ENCODE measurements at places on chromosomes 13 and 19.

DNA sequence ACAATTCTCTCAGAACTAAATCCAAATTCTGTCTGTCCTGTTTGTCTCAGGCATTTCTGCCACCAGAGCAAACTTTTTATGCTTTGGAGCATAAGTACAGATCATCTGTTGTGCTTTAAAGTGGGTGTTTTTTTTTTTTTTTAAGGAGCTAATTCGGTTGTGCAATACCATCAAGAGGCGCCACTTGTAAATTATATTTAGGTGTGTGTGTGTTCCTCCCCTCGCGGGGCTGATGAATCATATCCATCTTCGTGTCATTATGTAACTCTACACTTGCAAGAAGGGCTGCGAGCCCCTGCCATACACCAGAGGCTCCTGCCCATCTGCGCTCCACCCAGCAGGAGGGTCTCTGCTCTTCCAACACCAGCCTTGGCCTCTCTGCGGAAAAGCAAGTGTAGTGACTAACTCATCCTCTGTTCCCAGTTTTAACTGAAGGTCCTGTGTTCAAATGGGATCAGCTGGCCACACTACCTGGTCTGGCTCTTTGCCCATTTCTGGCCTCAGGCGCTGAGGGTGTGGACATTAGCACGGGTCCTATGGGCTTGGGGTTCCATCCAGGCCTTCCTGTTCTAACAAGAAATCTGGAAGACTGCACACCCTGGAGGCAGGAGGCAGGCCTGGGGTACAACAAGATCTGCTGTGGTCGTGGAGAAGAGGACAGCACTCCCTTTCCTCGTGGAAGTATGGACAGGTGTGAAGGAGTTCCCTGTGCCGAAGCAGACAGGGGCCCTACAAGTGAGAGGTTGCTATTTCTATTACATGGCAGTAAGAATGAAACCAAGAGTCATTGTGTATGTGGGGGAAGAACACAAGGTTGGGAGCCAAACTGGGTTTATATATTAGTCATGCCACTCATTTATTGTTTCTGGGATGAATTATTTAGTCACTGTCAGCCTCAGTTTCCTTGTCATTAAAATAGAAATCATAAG is 96.1 kb upstream of the MBNL2 start:
- peak; percentile 85 for DNase-seq

DNA sequence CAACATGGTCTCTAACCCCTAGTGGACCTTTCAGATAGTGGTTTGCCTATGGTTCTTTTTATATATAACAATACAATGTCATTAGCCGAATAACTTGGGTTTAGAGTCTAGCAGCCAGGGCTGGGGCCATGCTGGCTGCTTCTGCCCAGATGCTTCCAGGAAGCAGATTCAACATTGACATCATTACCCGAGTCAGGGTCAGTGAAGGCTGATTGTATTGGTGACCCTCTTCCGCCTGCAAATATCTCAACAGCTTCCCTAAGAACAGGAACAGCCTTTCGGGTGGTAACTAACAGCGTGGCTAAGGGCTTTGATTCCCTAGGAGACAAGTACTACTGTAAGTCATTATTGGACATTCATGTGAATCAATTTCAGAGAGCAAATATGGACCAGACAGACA is 476.4 kb downstream of the UQCRFS1 start:
- DNase-seq: no peak

GRCh38 chr13:48201044-48201443 is 32.0 kb upstream of the ITM2B start:
- no peak for DNase-seq

DNA sequence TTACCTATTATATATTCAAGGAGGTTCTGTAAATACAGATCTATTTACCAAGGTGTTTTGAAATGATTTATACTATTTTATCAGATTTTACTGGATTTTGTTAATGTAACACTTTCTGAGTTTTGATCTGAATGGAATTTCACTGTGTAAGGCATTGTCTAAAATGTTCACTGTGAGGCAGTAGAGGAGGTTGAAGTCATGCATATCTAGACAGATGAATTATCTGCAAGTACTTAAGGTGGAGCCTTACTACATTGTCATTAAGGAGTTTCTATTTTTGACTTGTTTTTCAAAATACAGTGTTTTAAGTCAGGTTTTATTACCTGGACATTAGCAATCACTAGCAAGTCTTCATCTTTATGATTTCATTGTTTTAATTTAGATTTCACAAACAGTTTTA is 62.1 kb downstream of the TM9SF2 start:
- no peak for DNase-seq

DNA sequence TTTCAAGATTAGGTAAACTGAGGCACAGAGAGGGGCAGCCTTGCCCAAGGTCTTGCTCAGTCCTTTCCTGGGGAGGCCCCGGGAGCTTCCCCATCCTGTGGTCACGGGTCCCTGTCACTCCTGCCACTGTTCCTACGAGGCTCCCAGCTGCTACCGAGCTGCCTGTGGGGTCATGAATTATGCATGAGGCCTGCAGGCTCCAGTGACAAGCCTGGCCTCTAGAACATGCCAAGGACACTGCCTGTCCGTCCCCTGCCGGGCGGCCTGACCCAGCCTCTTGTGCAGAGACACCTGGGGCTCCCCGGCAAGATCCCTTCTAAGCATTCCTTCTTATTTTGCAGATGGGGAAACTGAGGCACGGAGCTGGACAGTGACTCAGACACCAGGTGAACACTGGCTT is 2.7 kb downstream of the FCHO1 start:
- no peak for DNase-seq

- no peak for DNase-seq
These were observed 323.0 kb downstream of the EFNB2 start for GRCh38 chr13:106212386-106213010.

- no peak for DNase-seq
These were observed 374.5 kb upstream of the NBEA start for GRCh38 chr13:34567597-34567996.

- peak; percentile 31 for DNase-seq
These were observed 23.3 kb upstream of the KCTD4 start for GRCh38 chr13:45224176-45224575.

GRCh38 chr19:1566392-1567115 is 1.6 kb downstream of the MEX3D start:
- DNase-seq: peak; percentile 85

- no peak for DNase-seq
These were observed 853 bp upstream of the CACNA1A start for GRCh38 chr19:13507053-13507611.

- DNase-seq: no peak
These were observed 35.2 kb upstream of the SLC46A3 start for GRCh38 chr13:28753946-28754345.

DNA sequence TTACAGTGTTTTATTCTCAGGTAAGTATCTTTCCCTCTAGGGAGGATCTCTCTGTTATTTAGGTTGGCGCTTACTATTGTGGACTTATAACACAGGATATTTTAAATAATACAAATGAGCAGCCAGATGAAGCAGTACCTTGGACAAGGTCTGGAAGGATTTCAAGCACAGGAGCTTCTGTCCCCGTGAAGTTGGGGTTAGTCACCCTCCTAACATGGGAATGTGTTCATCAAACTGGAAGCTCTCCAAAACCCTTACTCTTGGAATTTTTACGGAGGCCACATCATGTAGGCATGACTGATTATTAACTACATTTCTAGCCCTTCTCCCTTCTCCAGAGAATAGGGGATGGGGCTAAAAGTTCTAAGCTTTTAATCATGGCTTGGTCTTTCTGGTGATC is 38.3 kb upstream of the SPRY2 start:
- DNase-seq: peak; percentile 60

GRCh38 chr19:50198431-50199258 is 4.8 kb upstream of the MYH14 start:
- no peak for DNase-seq

DNA sequence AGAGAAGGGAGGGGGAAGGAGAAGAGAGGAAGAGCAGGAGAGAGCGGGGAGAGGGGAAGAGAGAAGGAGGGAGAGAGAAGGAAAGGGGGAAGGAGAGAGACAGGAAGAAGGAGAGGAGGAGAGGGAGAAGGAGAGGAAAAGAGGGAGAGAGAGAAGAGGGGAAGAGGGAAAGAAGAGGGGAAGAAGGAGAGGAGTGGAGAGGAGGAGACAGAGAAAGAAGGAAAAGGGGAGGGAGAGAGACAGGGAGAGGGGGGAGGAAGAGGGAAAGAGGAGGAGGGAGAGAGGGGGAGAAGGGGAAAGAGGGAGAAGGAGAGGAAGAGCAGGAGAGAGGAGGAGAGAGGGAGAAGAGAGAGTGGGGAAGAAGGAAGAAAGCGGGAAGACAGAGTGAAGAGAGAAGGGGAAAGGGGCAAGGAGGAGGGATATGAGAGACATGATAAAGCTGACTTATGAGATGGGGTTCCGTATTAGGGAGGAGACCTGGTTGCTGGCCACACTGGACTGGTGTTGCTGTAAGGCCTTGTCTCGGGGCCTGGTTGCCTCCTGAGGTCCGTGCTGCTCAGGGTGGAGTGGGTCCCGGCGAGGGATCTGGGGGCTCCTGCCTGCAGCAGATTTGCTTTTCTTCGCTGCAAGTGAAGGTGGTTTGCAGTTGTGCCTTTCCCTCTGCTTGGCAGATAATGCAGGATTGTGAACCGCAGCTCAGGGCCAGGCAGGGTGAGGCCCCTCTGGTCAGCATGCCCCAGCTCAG is 139.5 kb downstream of the TEX29 start:
- no peak for DNase-seq

GRCh38 chr13:22332416-22332815 is 661.5 kb downstream of the FGF9 start:
- no peak for DNase-seq

- no peak for DNase-seq
These were observed 8.2 kb downstream of the PROZ start for GRCh38 chr13:113166681-113167080.

- DNase-seq: no peak
These were observed 208.3 kb downstream of the OXGR1 start for GRCh38 chr13:96785986-96786385.

DNA sequence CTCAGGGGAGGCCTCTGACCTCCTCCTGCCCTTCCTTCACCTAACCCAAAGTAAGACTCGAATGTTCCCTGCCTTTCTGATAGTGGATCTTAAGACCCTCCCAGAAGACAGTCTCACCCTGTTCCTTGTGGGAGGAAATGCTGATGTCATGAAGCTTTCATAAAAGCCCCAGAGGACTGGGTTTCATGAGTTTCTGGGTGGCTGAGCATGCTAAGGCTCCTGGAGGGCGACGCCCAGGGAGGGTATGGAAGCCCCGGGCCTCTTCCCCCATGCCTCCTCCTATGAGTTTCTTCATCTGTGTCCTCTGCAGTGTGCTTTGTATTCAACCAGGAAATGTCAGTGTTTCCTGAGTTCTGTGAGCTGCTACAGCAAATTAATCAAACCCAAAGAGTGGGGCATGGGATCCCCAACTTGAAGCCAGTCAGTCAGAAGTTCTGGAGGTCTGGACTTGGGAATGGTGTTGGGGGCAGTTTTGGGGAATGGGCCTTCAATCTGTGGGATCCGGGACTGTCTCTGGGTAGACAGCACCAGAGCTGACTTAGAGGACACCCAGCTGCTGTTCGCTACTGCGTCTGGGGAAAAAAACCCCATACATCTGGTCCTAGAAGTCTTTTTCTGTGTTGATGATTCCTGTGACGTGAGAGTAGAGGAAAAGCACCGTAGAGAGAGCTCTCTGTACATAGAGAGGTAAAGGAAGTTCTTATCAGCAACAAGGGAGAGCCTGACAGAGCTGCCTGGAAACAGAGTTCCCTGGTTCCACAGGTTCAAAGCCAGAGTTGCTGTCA is 2.0 kb upstream of the LILRB2 start:
- no peak for DNase-seq

- DNase-seq: no peak
These were observed 8.6 kb downstream of the CYTH2 start for GRCh38 chr19:48477698-48478338.

DNA sequence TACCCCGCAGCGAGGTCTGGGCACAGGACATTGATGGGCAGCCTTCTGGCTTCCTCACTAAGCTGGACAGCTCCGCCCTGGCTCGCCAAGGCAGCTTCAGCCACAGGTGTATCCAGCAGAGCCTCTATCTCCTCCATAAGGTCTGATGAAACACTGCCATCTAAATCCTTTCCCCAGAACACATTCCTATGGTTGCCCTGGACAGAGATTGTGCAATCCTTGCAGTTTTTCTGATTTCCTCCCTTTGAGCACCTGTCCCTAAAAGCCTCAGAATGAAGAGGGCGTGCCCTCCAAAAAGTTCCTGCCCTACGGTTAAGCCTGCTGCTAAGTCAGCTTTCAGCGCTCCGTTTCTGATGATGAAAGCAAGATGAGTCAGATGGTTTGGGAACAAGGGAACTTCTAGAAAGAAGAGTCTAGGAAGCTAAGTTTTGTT is 21.0 kb downstream of the CLEC4M start:
- DNase-seq: peak; percentile 76

GRCh38 chr19:46759206-46759605 is 13.0 kb upstream of the STRN4 start:
- no peak for DNase-seq

DNA sequence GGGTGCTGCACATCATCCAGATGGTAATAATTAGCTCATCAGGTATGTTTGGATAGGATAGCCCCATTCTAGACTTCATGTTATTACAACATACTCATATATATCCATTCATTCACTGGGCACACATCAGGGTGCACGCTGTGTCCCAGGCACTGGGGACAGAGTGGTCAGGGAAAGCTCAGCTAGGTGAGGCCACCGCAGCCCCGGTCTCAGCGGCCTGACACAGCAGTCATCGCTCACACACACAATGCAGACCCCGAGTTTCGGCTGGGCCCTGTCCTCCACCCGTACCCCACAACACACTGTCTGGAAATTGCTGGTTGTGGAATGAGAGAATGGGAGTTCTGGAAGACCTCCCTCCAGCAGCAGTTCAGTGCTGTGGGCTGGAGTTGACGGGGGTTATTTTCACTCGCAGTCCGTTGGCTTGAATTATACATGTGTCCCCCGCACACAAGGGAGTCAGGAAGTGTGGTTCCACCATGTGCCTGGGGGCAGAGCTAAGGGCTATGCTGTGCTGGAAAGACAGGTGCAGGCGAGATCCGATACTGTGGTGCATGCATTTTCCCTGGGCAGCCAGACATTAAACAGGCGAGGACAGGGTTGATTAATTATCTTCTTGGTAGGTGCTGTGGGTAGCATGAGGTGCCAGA is 257.6 kb downstream of the TEX29 start:
- DNase-seq: no peak

- DNase-seq: no peak
These were observed 6.0 kb upstream of the CCNP start for GRCh38 chr19:40232479-40232878.

GRCh38 chr13:37263871-37264270 is 158.4 kb upstream of the CSNK1A1L start:
- DNase-seq: no peak

- DNase-seq: no peak
These were observed 34.7 kb upstream of the CASP14 start for GRCh38 chr19:15014579-15014978.

- no peak for DNase-seq
These were observed 19.2 kb downstream of the ATCAY start for GRCh38 chr19:3899531-3900294.

GRCh38 chr13:46797501-46798237 is 708 bp upstream of the ESD start:
- no peak for DNase-seq
